Stimulated activated CD8-positive, alpha-beta memory T cell treated with anti-CD3 and anti-CD28 coated beads, Interleukin-2, amount 100 ng/mL, for 1 hour (primary cell): ENCODE measurements at places on chromosomes 6 and 20.

DNA sequence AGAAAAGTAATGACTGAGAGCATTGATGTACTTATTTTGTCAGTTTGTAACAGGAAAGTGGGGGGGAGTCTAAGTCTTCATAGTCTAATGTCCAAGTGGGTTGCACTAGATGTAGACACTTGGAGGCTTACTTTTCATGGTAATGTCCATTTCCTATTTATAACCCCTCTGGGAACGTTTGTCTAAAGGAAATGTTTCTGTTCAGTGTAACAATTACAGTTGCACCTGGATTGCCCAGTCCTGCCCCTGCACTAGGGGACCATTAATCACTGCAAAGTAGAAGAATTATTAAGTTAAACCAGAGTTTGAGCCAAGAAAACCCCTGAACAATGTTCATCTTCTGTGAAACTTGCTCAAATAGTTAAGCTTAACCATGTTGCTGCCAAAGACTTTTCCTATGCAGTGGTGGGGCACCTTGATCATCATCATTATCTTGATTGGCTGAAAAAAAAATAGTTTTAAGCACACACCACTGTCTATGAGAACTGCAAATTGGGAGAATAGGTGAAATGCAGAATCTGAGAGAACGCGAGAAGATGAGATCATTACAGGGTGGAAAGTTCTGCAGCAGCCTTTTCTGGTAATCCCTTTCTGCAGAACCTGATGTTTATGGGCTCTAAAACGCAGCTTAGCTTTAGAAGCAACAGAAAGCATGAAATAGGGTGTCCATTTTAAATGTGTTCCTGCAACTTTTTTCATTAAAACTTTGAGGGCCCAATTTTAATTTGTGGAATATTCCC, 106.0 kb downstream of the ZNF217 start:
- DNase-seq, result no peak

DNA sequence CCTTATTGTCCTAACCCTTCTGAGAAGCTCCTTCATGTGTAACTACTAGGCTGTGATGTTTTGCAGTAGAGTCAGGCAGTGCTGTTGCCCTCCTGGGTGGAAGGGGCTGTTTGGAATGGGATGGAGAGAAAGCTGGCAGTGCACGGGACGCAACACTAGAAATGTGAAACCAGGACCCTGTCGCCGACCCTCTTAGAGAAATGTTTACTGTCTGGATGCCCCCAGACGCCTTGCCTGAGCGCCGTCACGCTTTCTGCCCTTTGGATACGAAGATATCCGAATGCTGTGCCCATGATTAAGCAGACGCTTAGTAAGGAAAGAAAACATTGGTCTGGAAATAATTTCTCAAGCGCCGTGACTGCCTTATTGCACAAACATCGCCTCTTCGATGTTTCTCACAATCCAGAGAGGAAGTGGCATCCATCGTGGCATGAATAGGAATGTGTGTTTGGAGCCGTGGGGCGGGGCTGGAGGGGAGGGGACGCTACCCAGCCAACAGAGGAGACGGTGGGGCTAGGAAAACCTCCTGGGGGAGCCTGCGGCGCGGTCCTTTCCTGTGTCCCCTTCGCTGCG, 661 bp upstream of the PPP1R14C start:
- no peak for DNase-seq

DNA sequence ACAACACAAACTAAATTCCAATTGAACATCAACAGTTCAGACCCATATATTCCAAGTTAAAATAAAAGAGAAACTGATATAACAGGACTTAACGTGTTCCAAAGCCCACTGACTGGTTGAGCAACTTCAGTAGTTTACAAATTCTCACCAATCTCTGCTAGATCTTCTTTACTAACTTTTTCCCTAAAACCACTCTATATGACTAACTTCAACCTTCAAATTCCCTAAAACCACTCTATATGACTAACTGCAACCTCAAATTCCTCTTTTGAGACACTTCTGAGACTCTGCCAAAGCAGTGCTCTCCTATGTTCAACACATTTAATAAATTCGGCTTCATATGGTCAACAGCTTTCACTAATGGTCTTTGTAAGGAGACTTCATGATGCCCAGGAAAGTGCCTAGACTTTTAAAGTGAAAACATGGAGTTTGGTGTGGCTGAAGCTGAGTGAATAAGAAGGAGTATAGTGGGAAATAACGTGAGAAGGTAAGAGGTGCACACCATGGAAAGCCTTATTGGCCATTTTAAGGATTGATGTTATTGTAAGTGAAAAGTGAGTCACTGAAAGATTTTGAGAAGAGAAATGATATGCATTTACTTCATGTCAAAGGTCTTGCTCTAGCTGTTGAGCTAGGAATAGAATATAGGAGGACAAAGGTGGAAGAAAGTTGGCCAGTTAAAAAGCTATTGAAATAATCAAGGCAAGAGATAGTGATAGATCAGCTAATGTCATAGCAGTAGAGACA, 134.0 kb upstream of the HCRTR2 start:
- no peak for DNase-seq

GRCh38 chr6:7542065-7542873, 798 bp downstream of the DSP start:
- DNase-seq, result no peak

DNA sequence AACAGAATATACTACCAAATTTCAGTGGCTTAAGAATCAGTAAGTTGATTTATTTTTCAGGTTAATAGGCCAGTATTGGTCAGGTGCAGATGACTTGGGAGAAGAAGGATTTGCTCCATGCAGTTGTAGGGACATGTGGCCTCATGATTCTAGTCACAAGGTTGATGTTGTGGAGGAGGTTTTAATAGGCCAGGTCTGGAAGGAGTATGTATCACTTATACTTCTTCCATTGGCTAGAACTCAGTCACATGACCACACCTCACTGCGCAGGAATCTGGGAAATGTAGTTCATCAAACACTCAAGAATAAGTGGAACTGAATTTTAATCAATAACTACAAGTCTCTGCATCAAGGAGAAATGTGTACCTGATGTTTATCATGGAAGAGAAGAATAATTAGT, 281.5 kb upstream of the QKI start:
- no peak for DNase-seq

GRCh38 chr20:64086801-64087200, 2.6 kb upstream of the LKAAEAR1 start:
- DNase-seq, result no peak

DNA sequence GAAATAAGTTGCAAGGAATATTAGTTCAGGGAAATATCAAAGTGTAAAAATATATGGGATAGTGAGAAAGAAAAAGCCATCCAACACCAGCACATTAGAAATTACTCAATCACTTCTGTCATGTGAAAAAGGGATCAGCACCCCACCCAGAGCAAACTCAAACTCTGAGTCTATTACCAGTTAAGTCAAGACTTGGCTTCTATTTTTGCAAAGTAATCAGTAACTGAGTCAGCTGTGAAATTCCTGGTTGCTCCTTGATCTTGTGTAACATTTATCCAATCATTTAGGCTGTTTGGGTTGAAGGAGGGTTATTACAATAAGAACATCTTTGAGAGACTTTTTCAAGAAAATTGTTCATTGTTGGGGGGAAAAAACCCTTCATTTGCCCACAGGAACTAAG, 51.2 kb downstream of the SLC22A23 start:
- no peak for DNase-seq

GRCh38 chr6:159301810-159302593, 132.8 kb downstream of the FNDC1 start:
- DNase-seq, result no peak

DNA sequence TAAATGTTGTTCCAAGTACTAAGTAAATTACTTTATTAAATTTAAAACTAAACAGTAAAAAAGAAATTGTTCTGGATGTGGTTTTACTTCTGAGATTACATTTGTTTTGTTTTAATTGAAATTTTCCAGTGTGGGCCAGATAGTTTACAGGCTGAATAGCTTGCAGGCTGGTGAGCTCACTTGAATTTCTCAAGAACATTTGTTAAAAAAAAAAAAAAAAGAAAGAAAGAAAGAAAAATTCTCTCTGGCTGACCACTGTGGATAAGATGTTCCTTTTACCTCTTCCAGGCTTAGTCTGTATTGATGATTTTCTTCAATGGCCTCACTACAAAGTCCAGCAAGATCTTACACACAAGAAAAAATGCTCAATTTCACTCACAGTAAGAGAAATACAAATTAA, 85.4 kb downstream of the PLCG1 start:
- no peak for DNase-seq

- DNase-seq, result no peak
Measured at GRCh38 chr20:62709537-62709905, 885 bp downstream of the NTSR1 start.

- no peak for DNase-seq
Measured at GRCh38 chr20:32481311-32482142, 103.6 kb downstream of the NOL4L start.

DNA sequence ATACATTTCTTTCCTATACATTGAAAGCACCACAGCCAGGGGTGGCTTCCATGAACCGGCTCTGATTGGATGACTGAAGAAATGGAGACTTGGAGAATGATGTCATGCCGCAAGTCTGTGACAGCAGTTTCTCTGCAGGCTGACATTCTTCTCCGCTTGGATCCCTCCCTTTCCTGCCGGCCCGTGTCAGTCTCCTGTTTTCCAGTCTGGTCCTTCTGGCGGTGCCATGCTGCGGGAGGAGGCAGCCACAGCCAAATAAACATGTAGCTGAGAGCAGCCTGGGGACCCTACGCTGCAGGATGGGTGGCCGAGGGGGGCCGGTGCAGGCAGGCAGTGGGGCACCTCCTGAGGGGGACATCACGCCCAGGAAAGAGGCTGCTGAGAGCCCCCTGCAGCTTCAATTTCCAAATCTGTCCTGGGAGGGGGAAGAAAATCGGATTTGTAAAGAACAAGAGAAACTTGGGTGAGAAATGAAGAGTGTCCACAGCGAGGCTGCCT, 178.0 kb downstream of the TAF4 start:
- DNase-seq, result no peak

GRCh38 chr6:46983007-46983411, 59.1 kb downstream of the ADGRF1 start:
- DNase-seq, result no peak

GRCh38 chr6:110054664-110055386, 76.7 kb downstream of the GPR6 start:
- DNase-seq, result no peak

- no peak for DNase-seq
Measured at GRCh38 chr6:125773387-125774341, 17.1 kb upstream of the NCOA7 start.

DNA sequence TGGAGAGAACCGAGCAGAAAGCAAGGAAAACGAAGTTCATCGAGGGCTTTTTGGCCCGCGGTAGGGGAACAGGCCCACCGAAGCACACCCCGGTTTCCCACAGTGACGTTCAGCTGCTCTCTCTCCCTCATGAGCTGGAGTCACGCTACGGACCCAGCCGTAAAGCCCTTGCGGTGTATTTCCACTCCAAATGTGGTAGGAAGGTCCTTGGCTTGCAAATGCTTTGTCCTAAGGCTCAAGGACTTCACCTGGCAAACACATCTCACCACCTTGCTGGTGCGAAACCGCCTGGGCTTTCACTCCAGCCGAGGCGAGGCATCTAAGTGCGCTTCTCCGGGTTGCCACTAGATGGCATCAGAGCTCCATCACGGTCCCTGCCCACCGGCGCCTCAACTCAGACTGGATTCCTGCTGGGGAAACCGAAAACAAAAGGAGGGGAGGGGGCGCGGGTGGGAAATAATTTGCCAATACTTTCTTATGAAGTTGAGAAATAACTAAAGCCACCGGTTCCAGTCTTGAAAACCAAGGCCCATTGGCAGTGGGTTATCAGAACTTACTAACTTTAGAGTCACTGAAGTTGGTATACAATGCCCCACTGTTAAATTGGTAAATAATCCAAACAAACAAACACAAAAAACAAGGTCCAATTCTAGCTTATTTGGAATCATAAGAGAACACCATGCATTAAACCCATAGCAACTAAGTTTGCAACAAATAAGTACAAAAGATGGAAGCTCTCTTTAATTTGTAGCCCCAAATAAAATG, 13.4 kb upstream of the FOXC1 start:
- DNase-seq, result peak; percentile 20

DNA sequence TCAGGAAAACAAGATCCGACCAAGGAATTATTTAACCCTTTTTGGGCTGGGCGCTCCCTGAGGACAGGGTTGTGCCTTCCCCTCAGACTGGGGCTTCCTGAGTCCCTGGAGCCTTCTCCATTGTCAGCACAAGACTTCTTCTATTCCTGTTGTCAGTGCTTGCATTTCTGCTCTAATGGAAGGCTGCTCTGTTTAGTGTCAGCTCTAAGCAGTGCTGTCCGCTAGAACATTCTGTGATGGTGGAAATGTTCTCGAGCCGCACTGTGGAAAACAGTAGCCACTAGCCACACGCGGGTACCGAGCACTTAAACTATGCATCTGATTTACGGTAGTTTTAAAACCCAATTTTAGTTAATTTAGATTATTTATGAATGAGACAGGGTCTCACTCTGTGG, 64.0 kb downstream of the VEGFA start:
- no peak for DNase-seq

- no peak for DNase-seq
Measured at GRCh38 chr6:111291336-111292259, 191.4 kb downstream of the REV3L start.

DNA sequence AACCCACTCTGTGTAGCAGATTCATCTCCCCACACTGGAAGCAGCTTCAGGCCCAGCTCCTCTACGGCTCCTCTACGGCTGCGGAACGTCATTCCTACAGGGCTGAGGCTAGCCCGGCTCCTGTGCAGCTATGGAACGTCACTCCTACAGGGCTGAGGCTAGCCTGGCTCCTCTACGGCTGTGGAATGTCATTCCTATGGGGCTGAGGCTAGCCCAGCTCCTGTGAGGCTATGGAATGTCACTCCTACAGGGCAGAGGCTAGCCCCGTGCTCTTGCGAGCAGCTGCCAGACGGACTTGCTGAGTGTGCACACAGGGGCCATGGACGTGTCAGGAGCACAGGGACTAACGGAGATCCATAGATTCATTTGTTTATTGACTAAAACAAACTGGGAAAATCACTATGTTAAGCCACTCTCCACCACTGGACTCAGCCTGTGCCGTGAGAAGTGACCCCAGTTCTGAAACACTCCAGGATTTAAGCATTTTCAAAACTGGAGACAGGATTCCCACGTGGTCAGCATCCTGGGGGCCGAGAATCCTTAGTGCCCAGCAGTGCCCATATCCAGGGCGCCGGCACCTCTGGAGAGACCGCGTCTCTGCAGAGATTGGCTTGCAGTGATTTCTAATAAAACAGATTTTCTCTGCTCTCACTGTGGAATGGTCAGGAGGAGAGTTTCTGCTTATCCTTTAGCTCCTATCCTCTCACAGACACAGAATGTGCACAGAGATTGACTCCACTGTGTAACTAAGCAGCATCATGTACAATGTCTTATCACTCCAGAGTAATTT, 5.0 kb downstream of the KCNQ2 start:
- DNase-seq, result no peak

GRCh38 chr6:125170376-125170775, 16.8 kb downstream of the TPD52L1 start:
- DNase-seq, result no peak

DNA sequence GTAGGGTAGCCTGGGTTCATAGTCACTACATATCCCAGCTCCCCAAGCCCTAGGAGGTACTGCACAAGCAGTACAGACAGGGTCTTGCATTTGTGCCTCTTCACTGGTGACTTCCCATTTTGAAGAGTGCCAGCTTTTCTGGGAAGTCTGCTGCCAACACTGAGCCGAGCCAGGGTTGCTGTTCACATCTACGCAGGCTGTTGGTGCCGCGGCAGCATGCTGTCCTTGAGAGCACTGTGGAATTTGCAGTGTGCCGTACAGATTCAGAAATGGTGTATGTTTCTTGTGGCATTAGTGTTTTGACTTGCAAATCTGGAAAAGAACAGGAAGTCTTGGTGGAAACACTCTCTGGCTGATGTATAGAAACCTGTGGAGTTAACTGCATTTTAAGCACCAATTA, 67.5 kb downstream of the JARID2 start:
- DNase-seq, result no peak
